ENCODE measurements at places on chromosomes 6 and 20.

GRCh38 chr6:37426945-37427510 lies 6.0 kb upstream of the CMTR1 start:
- no peak for DNase-seq

GRCh38 chr6:140018588-140018987 lies 644.1 kb upstream of the CITED2 start:
- DNase-seq: no peak

DNA sequence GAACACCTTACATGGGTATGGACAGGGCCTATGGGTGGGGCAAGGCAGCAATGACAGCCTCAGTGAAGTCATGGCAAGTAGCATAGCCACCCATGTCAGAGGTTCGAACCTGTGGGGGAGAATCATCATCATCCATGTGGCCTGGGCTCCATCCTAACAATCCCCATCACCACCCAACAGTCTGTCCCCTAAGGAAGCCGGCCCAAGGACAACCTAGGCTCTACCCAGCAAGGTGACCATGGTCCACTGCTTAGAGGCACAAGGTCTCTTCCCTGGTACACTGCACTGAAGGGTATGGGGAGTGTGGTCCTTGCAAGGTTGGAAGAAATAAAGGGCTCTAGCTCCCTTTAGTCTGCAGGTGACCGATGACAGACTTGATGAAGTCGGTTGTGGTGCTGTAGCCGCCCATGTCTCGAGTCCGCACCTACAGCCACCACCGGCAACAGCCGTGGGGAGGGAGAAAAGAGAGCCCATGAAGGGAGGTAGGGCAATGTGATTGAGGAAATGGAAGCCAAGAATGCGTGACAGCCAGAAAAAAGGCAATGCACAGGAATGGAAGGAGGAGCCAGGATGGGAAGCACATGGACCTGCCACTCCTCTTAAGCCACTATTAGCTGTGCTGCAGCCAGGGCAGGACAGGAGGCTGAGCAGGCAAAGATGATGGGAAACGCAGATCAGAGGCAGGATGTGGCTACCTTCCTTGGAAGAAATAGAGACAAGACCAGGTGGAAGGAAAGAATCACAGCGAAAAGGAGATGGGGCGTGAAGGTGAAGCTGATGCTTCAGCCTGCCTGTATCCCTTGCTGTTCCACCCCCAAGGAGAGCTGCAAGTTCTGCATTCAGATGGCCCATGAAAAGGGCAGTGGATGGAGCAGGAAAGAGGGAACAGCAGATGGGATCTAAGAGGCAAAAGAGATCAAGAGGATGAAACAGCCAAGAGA lies 5.3 kb downstream of the IDH3B start:
- DNase-seq: no peak

DNA sequence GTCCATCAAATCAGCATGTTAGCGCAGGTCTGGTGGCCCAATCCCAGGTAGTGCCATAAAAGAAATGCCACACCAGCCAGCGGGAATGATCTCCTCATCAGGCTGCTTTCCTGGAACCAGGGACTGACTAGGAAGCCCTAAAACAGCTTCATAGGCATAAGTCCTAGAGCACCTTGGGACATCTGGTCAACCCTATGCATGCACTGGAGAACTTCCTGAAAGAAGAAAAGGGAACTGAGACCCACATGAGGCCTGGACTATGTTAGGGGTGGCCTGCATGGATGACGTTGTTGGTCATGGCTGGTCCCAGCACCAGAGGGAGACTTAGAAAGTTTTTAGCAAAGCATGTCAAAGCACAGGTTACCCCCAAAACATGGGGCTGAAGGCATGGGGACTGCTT lies 7.6 kb upstream of the KCNK16 start:
- DNase-seq: no peak

DNA sequence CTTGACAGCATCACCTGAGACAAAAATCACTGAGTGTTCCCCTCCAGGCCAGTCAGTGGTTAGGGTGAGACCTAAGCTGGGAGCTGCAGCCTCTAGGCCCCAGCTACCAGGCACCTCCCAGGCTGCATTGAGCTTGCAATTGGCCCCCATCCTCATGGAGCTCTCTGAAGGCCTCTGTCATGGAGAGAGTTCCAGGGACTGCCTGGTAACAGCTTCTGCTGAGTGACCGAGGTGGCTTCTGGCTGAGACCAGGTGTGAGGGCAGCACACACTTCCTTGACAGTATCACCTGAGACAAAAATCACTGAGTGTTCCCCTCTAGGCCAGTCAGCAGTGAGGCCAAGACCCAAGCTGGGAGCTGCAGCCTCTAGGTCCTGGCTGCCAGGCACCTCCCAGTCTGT lies 283.0 kb downstream of the SMOC2 start:
- DNase-seq: no peak

DNA sequence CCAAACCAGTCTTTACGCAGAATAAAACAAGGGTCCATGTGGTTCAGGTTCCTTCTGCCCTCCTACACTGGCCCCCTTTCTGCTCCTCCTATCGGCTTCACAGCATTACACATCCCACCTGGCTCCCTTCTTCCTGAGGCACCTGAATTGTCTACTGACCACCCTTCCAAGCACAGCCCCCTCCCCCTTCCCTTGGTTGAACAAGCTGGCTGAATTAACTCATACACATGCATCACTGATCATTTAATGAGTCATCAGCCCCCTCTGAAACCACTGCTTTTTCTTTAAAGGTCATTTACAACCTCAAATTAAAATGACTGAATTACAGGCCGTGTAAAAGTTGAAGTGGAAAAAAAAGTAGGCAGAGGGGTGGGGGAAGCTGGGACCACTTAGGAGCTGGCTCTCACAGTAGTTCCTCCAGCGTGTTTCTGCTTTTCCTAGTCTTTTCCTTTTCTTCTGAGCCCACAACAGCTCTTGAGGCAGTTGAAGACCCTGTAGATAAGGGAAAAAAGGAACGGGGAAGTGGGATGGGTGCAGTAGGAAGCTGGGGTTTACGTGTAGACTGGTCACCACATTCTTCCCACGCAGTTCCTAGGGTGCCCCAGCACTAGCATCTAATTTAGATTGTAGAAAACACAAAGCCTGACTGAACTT lies 67.6 kb downstream of the FYN start:
- DNase-seq: peak; percentile 85

GRCh38 chr6:43915986-43916923 lies 146.2 kb downstream of the VEGFA start:
- DNase-seq: peak; percentile 59

GRCh38 chr20:47783828-47784598 lies 1.3 kb downstream of the SULF2 start:
- no peak for DNase-seq

DNA sequence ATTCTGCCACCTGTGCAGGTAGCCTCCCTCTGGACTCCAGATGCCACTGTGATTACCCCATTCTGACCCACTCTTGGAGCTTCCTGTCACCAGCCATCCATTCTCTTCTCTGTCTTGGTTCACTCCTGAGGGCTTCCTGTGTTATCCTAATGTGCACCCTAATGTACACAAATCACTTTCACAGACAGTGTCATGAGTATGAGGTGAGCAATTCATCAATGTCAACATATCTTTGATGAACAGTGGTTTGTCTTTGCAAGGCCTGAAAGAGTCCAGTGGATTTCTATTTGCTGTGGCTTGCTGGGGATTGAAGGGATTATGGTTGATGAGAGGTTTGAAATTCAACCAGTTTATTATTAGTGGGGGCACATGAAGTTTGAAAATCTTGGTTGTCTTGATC lies 63.8 kb upstream of the EEF1E1 start:
- DNase-seq: no peak

DNA sequence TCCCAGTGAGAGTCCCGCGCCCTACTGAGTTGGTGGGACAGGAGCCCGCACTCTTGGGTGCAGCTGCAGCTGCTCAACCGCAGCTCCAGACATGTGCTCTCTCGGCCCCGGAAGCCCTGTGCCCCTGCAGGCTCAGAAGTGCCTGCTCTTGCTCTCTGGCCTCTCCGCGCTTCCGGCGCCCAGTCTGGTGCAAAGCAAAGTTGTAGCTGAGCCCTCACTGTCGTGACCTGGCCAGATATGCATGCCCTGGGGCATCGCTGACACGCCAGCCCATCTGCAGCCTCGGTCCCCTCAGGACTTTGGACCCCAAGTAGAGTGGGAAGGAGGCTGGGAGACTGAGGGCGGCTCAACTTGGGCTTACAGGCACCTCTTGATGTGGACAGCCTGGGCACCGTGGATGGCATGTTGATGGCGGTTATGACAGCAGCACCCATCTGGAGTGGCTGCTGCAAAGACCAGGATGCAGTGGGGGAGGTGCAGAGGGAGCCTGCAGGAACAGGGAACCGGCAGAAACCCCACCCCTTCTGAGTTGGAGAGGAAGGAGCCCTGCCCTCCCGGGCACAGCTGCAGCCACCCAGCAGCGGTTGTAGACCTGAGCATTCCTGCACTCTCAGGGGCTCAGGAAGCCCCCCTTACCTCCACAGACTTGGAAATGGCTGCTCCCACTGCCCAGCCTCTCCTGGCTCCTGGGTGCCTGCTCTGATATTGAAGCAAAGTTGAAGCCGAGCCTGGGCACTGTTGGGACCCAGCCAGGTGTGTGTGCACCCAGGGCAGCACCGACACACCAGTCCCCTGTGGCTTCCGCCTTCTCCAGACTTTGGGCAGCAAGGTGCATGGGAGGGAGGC lies 462.6 kb downstream of the TBC1D32 start:
- DNase-seq: no peak

- no peak for DNase-seq
Measured at GRCh38 chr6:101937108-101937507, 543.6 kb downstream of the GRIK2 start.

GRCh38 chr6:72676995-72677394 lies 55.1 kb downstream of the KCNQ5 start:
- no peak for DNase-seq

DNA sequence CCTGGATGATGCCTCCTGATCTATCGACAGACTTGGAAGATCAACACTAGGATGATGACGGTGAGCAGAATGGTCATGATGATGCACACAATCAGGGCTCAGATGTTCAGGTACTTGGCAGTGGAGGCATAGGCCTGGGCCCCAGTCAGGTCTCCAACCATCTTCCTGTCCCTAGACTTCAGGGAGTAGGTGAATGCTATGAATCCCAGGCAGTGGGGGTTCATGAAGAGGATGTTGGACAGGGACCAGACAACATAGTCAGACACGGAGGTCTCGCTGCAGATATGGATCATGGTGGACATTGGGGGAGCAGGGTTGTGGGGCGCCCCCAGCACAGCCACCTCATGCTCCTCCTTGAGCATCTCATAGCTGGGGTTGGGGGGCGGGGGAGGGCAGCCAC lies 27.5 kb downstream of the HLA-F start:
- no peak for DNase-seq

DNA sequence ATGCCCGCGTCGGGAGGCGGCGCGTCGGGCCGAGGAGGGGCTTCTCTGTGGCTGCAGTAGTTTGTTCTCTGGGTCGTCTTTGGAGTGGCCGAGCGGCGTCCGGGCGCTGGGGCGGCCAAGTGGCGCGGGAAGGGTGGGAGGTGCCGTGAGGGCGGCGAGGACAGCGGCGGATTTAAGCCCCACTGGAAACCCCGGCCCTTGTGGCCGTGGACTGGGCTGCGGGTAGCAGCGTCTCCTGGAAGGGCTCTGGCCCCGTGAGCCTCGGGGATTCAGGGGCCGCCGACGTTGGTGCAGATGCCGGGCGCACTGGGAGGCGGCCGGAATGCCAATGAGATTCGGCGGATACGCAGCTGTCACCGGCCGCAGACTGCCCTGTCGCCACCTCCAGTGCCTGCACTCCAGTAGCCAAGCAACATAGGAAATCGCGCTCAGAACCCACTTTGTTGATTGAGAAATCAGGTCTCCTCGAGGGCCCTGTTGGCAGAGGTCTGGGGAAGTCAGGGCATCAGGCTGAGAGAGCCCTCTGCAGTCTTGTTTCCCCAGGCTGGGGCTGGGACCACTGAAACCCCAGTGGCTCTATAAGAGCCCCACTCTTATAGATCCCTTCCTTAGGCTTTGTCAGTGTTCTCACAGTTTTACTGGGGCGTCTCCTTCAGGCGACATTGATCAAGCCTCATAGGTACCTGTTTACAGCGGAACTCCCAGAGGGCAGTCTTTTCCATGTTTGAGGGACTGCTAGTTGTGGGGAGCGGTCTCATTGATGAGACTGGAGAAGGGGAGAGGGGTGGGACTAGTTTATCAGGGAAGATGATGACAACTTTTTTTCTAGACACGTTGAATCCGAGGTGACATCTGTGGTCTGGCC lies 642 bp downstream of the GZF1 start:
- no peak for DNase-seq

- no peak for DNase-seq
Measured at GRCh38 chr20:37494301-37494700, 26.7 kb upstream of the NNAT start.

DNA sequence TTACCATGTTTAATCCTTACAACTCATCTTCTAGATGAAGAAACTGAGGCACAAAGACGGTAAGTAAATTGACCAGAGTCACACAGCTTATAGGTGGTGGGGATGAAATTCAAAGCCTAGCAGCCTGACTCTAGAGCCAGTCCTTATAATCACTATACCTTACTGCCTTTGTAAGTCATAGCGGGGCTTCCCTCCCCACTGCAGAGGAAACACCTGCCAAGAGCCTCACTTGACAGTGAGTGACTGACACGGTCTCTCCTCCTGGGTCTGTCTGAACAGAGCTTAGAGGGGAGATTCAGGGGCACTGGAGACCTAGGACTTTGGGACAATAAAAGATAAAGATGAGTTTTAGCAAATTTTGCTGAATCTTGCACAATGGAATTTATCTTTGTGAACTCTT lies 12.8 kb downstream of the SUN5 start:
- no peak for DNase-seq

GRCh38 chr20:32007787-32008616 lies 2.2 kb upstream of the CCM2L start:
- no peak for DNase-seq

- peak; percentile 84 for DNase-seq
Measured at GRCh38 chr6:139134817-139135577, at the start of gene HECA. HECA (plus strand) TSS chr6:139135080; CDS start chr6:139135397, 317 bp downstream.

GRCh38 chr6:116349216-116349615 lies 21.5 kb upstream of the DSE start:
- DNase-seq: no peak

DNA sequence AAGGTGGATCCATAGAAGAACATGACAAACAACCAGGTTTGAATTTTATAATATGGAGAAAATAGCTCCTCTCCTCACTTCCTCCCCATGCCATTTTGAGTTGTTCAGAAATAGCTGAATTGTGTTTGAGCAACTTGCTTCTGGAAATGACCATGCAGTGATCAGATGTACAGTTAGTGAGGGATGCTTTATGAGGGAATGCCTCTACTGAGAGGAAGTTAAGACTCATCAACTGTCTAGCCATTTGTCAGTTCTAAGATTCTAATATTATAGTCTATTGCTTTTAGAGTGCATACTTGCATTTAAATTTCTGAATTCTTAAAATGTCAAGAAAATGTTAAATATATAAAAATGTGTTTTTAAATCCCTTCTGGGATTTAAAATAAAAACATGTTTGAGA lies 3.8 kb downstream of the LAMA2 start:
- DNase-seq: no peak

GRCh38 chr6:23106951-23107350 lies 537.6 kb downstream of the HDGFL1 start:
- no peak for DNase-seq

Measured in retinal pigment epithelial cell (primary cell).